Esophagus squamous epithelium (tissue), 5 donors: ENCODE measurements at places on chromosomes 4 and X.

GRCh38 chr4:9952415-9952950 lies 68.8 kb downstream of the SLC2A9 start:
- no peak for DNase-seq
- H3K36me3 ChIP-seq = no peaks in the 10 kb centered on the region
- H3K4me1 ChIP-seq = no peaks in the 10 kb centered on the region

DNA sequence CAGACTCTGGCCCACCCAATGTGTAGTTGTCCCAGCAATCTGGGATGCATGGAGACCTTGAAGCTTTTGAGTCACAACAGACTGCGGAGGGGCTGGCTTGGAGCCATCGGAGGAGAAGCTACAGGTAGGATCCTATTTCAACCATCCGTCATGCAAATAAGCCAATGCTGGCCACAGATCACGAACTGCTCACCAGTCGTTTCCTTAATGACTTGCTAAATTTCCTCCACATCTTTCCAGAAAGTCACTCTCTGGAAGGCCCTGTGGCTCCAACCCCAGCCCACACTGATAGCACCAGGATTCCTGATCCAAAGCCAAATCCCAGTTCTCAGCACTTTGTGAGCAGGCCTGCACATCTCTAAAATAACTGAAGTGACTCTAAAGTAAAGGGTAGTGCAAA lies 321.3 kb downstream of the RAB28 start:
- no peaks in the 10 kb centered on the region for H3K36me3 ChIP-seq
- DNase-seq = no peak
- H3K27ac ChIP-seq = no peak overlapping the region
- no peak overlapping the region for H3K4me3 ChIP-seq
- no peaks in the 10 kb centered on the region for H3K4me1 ChIP-seq
- H3K27me3 ChIP-seq = no peaks in the 10 kb centered on the region

GRCh38 chr4:99817309-99817890 lies 773 bp downstream of the DAPP1 start:
- peak overlapping the region; percentile 89 for H3K27ac ChIP-seq
- no peak for DNase-seq
- H3K36me3 ChIP-seq = no peaks in the 10 kb centered on the region
- H3K4me3 ChIP-seq = peak overlapping the region; percentile 63

DNA sequence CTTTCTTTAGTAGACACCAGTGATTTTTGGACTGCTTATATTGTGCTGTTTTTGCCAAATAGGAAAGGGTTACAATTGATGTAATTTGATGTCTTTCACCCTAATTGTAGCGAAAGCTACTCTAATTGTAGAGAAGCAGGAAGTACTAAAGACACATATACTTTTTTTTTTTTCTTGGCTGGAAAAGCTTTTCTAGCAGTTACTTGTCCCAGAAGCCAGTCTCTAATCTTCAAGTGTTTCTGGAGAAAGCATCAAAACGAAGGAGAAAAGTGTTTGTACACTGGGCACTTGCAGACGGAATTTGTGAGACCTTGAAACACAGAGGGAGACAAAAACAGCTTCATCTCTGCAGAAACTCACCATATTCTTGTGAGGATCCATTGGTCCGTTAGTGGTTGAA lies 616.5 kb upstream of the LCORL start:
- H3K36me3 ChIP-seq = no peaks in the 10 kb centered on the region
- no peak for DNase-seq
- no peaks in the 10 kb centered on the region for H3K27me3 ChIP-seq
- no peak overlapping the region for H3K27ac ChIP-seq
- H3K4me1 ChIP-seq = no peaks in the 10 kb centered on the region

DNA sequence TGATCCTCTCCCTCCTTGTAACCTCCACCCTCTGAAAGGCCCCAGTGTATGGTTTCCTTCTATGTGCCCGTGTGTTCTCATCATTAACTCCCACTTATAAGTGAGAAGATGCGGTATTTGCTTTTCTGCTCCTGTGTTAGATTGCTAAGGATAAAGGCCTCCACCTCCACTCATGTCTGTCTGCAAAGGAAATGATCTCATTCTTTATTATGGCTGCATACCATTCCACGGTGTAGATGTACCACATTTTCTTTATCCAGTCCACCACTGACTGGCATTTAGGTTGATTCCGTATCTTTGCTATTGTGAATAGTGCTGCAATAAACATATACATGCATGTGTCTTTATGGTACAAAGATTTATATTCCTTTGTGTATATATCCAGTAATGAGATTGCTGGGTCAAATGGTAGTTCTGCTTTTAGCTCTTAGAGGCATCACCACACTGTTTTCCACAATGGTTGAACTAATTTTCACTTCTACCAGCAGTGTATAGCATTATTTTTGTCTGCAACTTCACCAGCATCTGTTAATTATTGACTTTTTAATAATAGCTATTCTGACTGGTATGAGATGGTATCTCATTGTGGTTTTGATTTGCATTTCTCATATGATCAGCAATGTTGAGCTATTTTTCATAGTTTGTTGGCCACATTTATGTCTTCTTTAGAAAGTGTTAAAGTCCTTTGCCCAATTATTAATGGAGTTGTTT lies 1030.9 kb downstream of the FSTL5 start:
- no peaks in the 10 kb centered on the region for H3K4me1 ChIP-seq
- H3K27ac ChIP-seq = no peak overlapping the region
- no peaks in the 10 kb centered on the region for H3K36me3 ChIP-seq
- no peak for DNase-seq
- no peaks in the 10 kb centered on the region for H3K27me3 ChIP-seq
- no peak overlapping the region for H3K4me3 ChIP-seq

DNA sequence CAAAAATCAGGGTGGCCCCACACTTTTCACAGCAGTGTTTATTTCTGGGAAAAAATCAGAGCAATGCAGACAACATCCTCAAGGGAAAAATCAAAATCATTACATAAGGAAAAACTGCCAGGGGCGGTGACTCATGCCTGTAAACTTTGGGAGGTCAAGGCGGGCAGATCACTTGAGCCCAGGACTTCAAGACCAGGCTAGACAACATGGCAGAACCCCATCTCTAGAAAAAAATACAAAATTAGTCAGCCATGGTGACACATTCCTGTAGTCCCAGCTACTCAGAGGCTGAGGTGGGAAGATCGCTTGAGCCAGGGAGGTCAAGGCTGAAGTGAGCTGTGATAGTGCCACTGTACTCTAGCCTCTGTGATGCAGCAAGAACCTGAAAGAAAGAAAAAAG lies 102.8 kb downstream of the NAF1 start:
- H3K27me3 ChIP-seq = no peaks in the 10 kb centered on the region
- DNase-seq = no peak
- H3K4me3 ChIP-seq = no peak overlapping the region
- no peak overlapping the region for H3K27ac ChIP-seq
- H3K4me1 ChIP-seq = no peaks in the 10 kb centered on the region

DNA sequence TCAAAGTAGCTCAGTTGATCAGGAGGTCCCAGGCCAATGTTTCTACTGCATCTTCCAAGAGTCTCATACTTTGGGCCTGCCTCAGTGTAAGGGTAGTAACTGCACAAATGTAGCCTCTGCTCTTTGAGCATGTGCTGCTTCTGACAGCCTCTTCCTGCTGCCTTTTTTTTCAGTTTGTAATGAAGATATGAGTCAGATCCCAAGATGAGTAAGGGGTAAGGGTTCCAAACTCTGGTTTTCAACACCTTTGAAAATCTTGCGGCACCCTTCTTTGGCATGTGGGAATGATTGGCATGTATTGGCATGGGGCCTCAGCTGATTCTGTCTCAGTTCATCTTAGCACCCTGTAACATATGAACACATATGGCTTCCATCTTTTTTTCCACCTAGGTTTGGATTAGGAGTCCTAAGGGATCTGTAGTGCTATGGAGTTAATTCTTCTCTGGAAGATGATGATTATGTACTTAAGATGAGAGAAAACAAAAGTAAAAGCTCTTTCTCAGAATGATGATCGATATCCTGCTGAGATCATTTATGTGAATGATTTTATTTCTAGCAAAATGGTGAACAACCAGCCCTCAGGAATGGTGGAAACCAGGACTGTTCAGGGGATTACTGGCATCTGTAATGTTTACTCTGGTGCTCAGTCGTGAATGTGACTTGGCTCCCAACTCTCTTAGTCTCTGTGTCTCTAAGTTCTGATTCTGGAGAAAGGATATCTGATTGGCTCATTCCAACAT lies 118.7 kb upstream of the PRPS2 start:
- H3K4me1 ChIP-seq = no peaks in the 10 kb centered on the region
- H3K27ac ChIP-seq = no peak overlapping the region
- no peaks in the 10 kb centered on the region for H3K27me3 ChIP-seq

DNA sequence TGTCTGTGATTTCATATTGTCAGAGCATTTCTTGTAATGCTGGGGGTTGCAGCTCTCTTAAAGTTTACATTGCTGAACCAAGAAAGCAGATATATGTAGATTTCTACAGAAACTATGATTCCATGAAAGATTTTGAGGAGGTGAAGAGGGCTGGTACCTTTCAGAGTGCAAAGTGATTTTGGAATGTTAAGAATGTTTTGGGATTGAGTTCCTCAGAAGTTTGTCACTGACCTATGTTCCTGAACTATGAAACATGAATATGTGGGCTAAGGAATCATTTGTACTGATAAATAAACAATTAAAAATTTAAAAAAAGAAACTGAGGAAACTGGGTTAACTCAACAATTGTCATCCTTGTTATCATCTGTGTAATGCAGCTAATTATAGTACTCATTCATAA lies 12.3 kb upstream of the CHIC2 start:
- no peak overlapping the region for H3K4me3 ChIP-seq
- no peaks in the 10 kb centered on the region for H3K36me3 ChIP-seq
- no peak overlapping the region for H3K27ac ChIP-seq

DNA sequence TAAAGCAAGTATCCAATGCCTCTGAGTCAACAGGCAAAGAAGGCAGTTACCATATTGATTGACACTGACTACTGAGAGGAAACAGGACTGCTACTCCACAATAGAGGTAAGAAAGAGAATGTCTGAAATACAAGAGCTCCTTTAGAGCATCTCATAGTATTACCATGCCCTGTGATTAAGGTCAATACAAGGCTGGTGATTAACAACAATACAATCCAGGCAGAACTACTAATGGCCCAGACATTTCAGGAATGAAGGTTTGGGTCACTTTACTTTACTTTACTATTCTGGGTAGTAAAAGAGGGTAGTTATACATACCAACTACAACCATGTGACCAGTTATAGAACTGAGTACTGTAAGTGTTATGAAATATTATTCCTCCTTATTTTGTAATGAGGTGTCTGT lies 44.5 kb downstream of the BRWD3 start:
- no peaks in the 10 kb centered on the region for H3K27me3 ChIP-seq
- H3K36me3 ChIP-seq = no peaks in the 10 kb centered on the region
- H3K4me1 ChIP-seq = no peaks in the 10 kb centered on the region
- no peak for DNase-seq
- H3K4me3 ChIP-seq = no peak overlapping the region
- no peak overlapping the region for H3K27ac ChIP-seq

GRCh38 chr4:54587107-54587891 lies 70.5 kb upstream of the KIT start:
- peak overlapping the region; percentile 25 for H3K27ac ChIP-seq
- H3K27me3 ChIP-seq = no peaks in the 10 kb centered on the region
- no peaks in the 10 kb centered on the region for H3K36me3 ChIP-seq

- DNase-seq = no peak
- no peaks in the 10 kb centered on the region for H3K36me3 ChIP-seq
- no peak overlapping the region for H3K27ac ChIP-seq
- no peaks in the 10 kb centered on the region for H3K4me1 ChIP-seq
These were observed 110.4 kb downstream of the UBE2K start for GRCh38 chr4:39808231-39808749.

- H3K27me3 ChIP-seq = no peaks in the 10 kb centered on the region
- no peaks in the 10 kb centered on the region for H3K36me3 ChIP-seq
- H3K4me1 ChIP-seq = peaks cover 5% of the 10 kb centered on the region
- peak overlapping the region; percentile 62 for H3K27ac ChIP-seq
These were observed 60.2 kb upstream of the CBR4 start for GRCh38 chr4:169070071-169070894.

GRCh38 chr4:139229534-139230039 lies 50.4 kb downstream of the MGARP start:
- H3K4me1 ChIP-seq = no peaks in the 10 kb centered on the region
- no peak overlapping the region for H3K27ac ChIP-seq
- DNase-seq = no peak
- H3K4me3 ChIP-seq = no peak overlapping the region

DNA sequence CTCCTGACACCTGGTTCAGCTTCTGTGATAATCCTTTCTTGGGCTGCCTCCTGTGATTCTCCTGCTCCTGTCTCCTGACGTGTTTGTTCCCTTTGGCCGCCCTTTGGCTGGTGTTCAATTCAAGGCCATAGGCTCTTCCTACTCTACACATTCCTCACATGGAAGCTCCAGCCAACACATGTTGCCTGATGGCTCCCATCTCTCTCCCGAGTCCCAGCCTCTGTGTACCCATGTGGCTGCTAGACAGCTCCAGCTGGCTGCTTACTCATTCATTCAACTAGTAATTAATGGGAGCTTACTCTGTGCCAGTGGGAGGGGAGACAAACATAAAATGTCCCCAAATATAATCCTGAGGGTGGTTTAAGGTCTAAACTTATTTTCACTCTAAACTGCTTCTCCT lies 9.2 kb upstream of the MED28 start:
- DNase-seq = no peak
- H3K4me3 ChIP-seq = no peak overlapping the region
- H3K27me3 ChIP-seq = no peaks in the 10 kb centered on the region
- H3K4me1 ChIP-seq = no peaks in the 10 kb centered on the region
- H3K27ac ChIP-seq = no peak overlapping the region
- H3K36me3 ChIP-seq = peaks cover 9% of the 10 kb centered on the region

DNA sequence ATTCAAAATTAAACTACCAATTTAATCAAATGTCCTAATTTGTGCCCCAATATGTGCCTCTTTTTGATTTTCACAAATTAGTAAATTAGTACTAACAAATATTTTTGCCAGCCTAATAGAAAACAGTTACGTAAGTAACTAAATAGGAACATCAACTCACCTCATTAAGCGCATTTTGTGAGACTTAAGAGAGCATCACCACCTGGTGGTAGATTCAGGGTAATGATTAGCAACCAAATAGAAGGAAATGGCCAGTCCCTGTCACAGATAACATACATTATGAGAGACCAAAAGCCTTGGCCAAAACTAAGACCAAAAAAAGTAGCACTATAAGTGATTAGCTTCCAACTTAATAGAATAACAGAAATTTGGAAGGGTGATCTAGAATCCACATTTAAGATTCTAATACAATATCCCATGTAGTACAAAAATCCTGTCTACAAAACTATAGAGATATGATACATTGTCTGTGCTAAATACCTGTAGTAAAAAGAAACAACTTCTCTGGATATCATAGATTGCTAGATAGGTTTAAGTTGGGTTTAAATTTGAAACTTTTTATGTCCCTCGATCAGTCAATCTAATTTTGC lies 46.7 kb downstream of the C4orf46 start:
- no peak overlapping the region for H3K27ac ChIP-seq
- H3K36me3 ChIP-seq = no peaks in the 10 kb centered on the region
- H3K4me1 ChIP-seq = no peaks in the 10 kb centered on the region
- H3K4me3 ChIP-seq = no peak overlapping the region

- H3K4me1 ChIP-seq = no peaks in the 10 kb centered on the region
- no peaks in the 10 kb centered on the region for H3K27me3 ChIP-seq
- no peak for DNase-seq
- no peaks in the 10 kb centered on the region for H3K36me3 ChIP-seq
- H3K27ac ChIP-seq = no peak overlapping the region
- H3K4me3 ChIP-seq = no peak overlapping the region
These were observed 19.8 kb upstream of the HEPH start for GRCh38 chrX:66144258-66144657.
